ENCODE measurements at places on chromosomes 3 and 15.

- no peaks in the 10 kb centered on the region for H3K27me3 ChIP-seq
- H3K4me1 ChIP-seq, result no peaks in the 10 kb centered on the region
- DNase-seq, result no peak
- H3K4me3 ChIP-seq, result no peak overlapping the region
- H3K27ac ChIP-seq, result no peak overlapping the region
- peaks cover 8% of the 10 kb centered on the region for H3K36me3 ChIP-seq
These were observed 85.5 kb downstream of the DMXL2 start for GRCh38 chr15:51536965-51537574.

DNA sequence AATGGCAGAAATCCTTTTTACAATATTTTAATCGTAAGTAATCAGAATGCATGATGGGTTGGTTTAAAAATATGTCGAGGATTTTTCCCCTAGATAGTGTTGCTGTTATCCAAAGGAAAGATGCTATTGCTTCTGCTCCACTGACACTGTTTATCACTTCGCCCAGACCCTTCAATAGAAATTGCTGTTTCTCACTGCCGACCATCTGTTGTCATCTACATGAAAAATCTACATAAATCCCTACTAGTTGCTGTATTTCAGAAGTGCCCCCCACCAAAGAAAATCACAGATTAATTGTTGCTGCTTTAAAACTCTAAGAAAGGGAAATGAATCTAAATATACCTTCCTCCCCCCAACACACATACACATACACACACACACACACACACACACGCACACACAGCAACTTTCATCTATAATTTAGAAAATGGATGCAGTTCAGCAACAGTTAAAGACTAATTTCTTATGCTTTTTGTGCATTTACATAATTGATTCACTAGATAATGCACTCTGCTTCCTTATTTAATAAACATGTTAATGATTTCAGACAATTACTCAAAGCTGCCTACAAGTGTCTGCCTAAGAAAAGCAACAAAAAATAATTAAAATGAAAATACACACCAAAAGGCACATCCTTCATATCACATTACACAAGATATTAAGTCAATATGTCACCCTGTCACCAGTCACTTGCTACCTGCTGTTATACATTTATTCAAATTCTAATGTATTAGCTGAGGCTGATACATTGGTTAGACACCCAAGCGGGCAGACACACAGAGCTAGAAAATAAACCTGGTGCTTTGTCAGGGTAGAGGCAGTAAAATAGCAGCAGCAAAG, 82.8 kb downstream of the RORA start:
- no peaks in the 10 kb centered on the region for H3K36me3 ChIP-seq
- no peak overlapping the region for H3K27ac ChIP-seq
- DNase-seq, result no peak
- no peak overlapping the region for H3K4me3 ChIP-seq

GRCh38 chr15:44545913-44546802, 9.2 kb downstream of the EIF3J start:
- DNase-seq, result no peak
- peaks cover 30% of the 10 kb centered on the region for H3K36me3 ChIP-seq
- no peak overlapping the region for H3K27ac ChIP-seq

- no peaks in the 10 kb centered on the region for H3K4me1 ChIP-seq
- H3K27ac ChIP-seq, result no peak overlapping the region
- no peak overlapping the region for H3K4me3 ChIP-seq
These were observed 39.6 kb downstream of the TLE3 start for GRCh38 chr15:70057931-70058641.

DNA sequence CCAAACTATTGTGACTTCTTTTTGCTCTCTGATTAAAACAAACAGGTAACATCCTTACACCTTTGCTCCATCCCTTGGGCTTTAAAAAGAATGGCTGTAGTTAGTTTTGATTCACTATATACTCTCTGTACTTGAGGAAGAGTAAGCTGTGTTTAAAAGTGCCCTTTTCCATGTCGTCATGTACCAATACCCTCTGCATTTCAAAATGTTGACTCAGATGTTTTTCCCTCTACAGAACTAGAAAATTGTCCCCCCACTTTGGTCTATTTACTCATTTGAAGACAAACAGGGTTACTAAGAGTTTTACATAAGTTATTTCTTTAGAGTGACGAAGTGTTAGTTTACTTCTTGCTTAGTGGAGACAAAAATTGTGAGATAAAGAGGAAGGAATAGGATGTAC, 62.7 kb downstream of the TASOR start:
- H3K27me3 ChIP-seq, result no peaks in the 10 kb centered on the region
- H3K36me3 ChIP-seq, result peaks cover 84% of the 10 kb centered on the region
- DNase-seq, result no peak
- no peak overlapping the region for H3K27ac ChIP-seq

DNA sequence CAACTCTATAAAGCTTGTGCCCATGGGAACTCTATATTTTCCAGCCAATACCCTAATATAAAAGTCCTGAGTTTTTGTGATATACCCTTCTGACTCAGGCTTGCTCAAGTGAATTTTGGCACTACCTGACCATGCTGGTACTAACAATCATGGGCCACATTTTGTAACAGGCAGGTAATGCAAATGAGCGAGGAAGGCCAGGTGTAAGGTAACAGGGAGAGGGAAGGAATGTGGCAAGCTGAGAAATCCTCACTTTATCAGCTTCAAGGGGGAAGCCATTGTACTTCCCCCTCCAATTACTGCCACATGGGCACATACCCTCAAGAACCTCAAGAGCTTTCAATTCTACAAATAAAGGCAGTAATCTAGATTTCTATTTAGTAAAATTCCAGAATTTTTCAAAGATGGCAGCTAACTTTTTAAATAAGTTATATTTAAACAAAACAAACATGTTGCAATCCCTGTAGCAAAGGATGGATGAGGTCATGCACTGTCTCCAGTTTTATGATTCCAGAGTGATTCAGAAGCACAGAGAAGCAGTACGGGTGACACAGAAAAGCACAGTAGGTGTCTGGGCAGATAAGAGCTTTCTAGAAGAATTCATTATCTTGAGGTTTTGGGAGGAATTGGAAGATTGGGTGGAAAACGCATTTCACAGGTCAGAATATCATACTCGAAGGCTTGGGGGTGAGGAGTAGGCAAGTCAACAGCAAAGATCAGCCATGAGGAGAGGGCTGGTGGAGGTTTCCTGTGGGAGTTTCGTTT, 87.6 kb downstream of the FOXP1 start:
- DNase-seq, result no peak
- no peaks in the 10 kb centered on the region for H3K27me3 ChIP-seq
- no peaks in the 10 kb centered on the region for H3K4me1 ChIP-seq
- no peak overlapping the region for H3K4me3 ChIP-seq
- H3K36me3 ChIP-seq, result peaks cover 29% of the 10 kb centered on the region

DNA sequence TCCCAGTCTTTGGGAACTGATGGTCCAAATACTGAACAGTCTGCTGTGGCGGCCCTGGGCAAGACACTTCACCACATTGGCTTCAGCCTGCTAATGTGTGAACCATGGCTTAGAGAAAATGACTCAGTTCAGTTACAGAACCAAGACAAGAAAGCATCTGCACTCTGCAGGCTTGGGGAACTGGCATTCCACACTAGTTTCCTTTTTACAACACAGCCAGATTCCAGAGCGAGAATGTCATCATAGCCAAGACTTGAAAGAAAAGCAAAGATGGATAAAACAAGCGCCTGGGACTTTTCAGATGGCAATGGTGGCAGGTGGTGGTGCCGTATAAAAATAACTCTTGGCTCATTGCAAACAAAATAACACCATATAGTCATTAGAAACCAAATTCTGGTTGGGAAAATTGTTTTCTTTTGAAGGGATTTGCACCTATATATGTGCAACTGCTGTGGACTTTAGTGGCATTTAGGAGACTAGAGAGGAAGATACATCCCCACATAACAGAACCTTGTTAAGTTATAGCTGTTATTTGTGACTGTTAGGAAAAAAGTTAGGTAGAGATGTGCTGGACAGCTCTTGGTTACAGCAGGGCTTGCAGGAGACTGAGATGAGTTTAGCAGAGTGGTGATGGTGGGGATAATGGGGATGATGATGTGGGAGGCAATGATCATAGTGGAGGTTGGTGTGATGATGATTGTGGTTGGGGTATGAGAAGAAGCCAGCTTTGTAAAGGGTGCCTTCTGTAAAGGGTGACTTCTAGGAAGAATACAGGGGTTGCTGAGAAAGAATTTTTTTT, 273.6 kb downstream of the THRB start:
- H3K4me1 ChIP-seq, result no peaks in the 10 kb centered on the region
- DNase-seq, result no peak
- no peak overlapping the region for H3K4me3 ChIP-seq
- no peaks in the 10 kb centered on the region for H3K36me3 ChIP-seq
- no peak overlapping the region for H3K27ac ChIP-seq

- H3K4me3 ChIP-seq, result no peak overlapping the region
- no peaks in the 10 kb centered on the region for H3K36me3 ChIP-seq
- no peak for DNase-seq
- peaks cover 3% of the 10 kb centered on the region for H3K27me3 ChIP-seq
These were observed 23.1 kb downstream of the ISG20 start for GRCh38 chr15:88661761-88662556.

- no peaks in the 10 kb centered on the region for H3K27me3 ChIP-seq
- no peak for DNase-seq
- H3K36me3 ChIP-seq, result peaks cover 3% of the 10 kb centered on the region
- no peak overlapping the region for H3K4me3 ChIP-seq
- H3K4me1 ChIP-seq, result no peaks in the 10 kb centered on the region
These were observed 124.5 kb downstream of the GSK3B start for GRCh38 chr3:119969759-119970158.

DNA sequence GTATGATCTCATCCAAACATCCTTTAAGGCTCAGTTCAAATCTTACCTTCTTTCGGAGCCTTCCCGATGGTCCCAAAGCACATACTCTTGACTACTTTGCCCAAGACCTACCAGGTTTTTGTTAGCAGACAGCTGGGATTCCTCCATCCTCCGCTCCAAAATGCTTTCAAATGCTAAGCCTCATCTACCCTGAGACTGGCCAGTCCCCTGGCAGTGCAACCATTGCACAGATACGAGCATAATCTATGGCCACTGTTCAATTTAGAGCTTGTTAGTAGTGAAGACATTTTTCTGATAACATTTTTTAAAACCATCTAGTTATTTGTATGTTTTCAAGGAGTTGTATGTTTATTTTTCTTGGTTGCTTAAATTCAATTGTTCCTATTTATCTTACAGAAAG, 264.4 kb upstream of the NR2F2 start:
- no peaks in the 10 kb centered on the region for H3K4me1 ChIP-seq
- H3K4me3 ChIP-seq, result no peak overlapping the region
- H3K36me3 ChIP-seq, result no peaks in the 10 kb centered on the region
- no peaks in the 10 kb centered on the region for H3K27me3 ChIP-seq
- no peak overlapping the region for H3K27ac ChIP-seq
- no peak for DNase-seq

DNA sequence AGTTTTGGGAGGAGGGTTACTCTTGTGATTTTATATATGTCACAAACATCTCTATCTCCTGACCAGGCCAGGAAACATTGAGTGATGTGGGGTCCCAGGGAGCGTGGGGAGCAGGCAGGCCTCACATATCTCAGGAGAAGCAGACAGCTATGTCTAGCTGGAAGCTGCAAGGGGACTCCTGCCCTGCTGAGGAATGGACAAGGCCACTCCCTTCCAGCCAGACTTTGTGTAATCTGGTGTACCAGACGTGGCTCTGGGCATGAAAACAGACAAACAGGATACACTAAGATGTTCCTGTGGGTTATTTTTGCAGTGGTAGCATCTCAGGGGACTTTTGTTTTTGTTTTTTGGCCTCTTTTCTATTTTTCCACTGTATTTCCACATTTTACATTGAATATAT, 23.2 kb downstream of the CYP8B1 start:
- H3K27ac ChIP-seq, result no peak overlapping the region
- H3K4me3 ChIP-seq, result no peak overlapping the region
- no peaks in the 10 kb centered on the region for H3K4me1 ChIP-seq
- H3K27me3 ChIP-seq, result peaks cover 12% of the 10 kb centered on the region

DNA sequence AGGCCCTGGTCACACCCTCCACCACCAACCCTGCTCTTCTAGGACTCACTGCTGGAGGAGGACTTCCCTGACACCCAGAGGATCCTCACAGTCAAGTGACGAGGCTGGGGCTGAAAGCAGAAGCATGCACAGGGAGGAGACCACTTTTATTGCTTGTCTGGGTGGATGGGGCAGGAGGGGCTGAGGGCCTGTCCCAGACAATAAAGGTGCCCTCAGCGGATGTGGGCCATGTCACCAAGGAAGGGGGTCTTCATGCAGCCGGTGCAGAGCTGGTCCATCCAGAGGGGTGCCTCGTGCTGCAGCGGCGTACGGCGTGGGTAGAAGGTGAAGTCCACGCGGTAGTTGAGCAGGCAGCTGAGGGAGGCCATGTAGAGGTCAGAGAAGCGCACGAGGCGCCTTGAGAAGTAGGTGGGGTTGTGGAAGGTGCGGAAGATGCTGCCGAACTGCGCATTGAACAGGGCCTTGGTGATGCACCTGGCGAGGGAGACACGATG, 9.4 kb downstream of the NT5DC2 start:
- H3K4me1 ChIP-seq, result no peaks in the 10 kb centered on the region
- no peak overlapping the region for H3K27ac ChIP-seq

DNA sequence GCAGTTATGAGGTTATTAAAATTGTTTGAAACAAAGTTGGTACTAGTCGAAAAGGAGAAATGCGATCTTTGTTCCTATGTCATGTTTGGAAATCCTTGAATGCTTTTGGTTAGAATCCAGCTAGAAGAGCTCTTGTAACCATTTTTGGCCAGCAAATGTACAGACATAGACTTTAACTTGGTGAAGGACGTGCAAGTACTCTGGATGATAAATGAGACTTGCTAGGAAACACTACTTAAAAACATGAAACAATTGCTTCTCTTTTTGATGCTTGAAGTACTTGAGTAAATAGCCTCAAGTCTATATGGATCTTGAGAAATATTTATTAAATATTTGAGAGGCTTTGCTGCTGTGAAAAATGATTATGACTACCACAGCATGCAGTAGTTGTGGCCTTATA, 95.8 kb downstream of the CADM2 start:
- no peak for DNase-seq
- no peaks in the 10 kb centered on the region for H3K36me3 ChIP-seq
- H3K4me1 ChIP-seq, result no peaks in the 10 kb centered on the region
- no peak overlapping the region for H3K27ac ChIP-seq
- no peaks in the 10 kb centered on the region for H3K27me3 ChIP-seq
- no peak overlapping the region for H3K4me3 ChIP-seq

DNA sequence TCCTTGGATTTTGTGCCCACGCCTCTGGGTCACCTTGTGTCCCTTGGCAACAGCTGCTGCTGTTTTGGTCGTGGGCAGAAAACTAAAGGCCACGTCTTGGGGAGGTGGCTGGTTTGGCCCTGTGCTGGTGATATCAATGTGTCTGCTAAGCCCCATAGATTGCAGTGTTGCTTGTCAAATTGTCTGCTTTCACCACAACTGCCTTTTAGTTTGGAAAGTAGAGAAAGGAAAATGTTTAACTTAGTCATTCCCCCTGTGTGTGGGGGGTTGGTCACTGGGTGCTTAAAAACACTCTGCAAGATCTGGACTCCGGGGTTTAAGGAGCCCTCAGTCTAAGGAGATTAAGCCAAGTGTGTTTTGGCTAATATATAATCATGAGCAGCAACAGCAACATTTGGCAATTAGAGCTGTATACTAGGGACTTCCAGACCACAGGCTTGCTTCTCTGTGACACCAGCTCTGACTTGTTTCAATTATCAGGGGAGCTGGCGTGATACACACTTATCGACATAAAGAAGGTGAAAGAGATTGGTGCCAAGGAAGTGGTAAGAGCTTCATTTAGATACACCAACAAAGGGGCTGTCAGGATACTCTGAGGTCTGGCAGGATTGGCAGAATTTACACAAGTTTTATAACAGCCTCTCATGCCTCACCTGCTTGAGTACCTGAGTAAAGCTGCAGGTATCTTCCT, 3.5 kb downstream of the SMAD3 start:
- no peaks in the 10 kb centered on the region for H3K36me3 ChIP-seq
- H3K27ac ChIP-seq, result no peak overlapping the region
- H3K4me1 ChIP-seq, result peaks cover 13% of the 10 kb centered on the region
- DNase-seq, result no peak
